ENCODE measurements at places on chromosomes 3 and 15.

- ATAC-seq = peak; percentile 90
Measured at GRCh38 chr3:158058495-158059130, 47.6 kb downstream of the SHOX2 start.

GRCh38 chr3:193130576-193130975, 110.4 kb upstream of the PLAAT1 start:
- ATAC-seq = no peak

- ATAC-seq = no peak
Measured at GRCh38 chr3:23565041-23565775, 240.5 kb upstream of the UBE2E1 start.

- no peak for ATAC-seq
Measured at GRCh38 chr3:69137005-69137404, 14.6 kb upstream of the LMOD3 start.

DNA sequence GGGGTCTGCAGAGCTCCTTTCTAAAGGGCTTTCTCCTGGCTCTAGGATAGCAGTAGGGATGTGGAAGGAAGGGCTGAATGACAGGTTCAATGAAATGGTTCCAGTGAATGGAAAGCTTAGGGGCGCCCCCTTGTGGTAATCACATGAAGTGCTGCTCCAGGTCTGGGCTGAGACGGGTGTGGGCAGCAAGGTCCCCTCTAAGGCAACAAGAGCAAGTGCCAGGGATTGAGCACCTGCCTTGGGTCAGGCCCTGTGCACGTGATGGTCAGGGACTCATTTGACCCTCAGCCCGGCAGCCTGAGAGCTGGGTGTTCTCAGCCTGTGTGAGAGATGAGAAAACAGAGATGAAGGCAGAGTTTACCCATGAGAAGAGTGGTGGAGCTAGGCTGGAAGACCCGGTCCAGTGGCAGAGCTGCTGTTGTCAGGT, 12.1 kb upstream of the CX3CR1 start:
- peak; percentile 46 for ATAC-seq

GRCh38 chr3:194137008-194137505, 1.1 kb downstream of the HES1 start:
- no peak for ATAC-seq

DNA sequence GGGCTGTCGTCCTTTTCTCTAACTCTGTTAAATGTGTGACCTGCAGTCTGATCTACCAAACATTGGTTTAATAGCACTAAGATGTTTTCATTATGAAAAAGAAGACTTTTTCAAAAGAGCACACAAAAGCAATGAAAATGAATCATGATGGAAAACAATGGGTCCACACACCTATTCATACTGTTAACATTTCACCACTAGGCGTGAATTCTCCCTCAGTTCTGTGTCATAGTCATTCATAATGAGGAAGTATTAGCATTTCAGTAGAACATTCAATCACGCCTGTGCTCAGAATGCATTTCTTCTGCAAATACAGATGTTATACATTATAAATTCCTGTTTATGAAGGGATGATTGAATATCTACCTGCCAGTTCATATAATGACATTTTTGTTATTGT, 35.9 kb downstream of the EIF4E3 start:
- ATAC-seq = peak; percentile 55

GRCh38 chr3:171353423-171353822, 106.8 kb downstream of the TNIK start:
- ATAC-seq = no peak

DNA sequence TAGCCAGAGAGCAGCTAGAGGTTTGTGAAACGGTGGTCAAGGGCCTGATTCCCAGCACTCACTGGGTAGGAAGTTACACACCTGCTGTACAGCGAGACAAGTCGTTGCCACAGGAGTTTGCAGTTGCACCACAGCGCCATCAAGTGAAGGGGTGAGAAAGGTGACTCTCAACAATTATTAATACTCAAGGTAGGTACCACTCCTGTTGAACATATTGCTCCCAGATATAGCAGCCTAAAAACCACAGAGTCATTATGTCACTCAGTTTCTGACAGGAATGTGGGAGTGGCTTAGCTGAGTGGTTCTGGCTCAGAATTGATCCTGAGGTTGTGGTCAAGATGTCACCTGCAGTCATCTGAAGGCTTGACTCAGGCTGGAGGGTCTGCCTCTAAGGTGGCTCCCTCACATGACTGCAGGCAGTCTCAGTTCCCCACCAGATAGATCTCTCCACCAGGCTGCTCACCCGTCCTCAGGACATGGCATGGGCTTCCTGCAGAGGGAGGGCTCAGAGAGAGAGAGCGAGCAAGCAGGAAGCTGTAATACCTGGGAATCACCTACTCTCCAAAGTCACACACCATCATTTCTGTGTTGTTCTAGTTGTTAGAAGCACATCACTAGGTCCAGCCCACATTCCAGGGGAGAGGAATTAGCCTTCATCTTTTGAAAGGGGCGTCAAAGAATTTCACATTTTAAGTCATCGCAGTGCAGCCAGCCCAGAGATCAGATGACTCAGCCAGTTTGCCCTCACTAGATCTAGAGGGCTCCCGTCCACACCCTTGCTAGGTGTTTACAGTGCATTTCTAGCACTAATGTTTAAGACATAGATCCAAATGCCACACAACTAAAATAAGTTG, 17.0 kb upstream of the ANO10 start:
- peak; percentile 69 for ATAC-seq

- no peak for ATAC-seq
Measured at GRCh38 chr15:98322581-98322980, 325.8 kb upstream of the IGF1R start.

DNA sequence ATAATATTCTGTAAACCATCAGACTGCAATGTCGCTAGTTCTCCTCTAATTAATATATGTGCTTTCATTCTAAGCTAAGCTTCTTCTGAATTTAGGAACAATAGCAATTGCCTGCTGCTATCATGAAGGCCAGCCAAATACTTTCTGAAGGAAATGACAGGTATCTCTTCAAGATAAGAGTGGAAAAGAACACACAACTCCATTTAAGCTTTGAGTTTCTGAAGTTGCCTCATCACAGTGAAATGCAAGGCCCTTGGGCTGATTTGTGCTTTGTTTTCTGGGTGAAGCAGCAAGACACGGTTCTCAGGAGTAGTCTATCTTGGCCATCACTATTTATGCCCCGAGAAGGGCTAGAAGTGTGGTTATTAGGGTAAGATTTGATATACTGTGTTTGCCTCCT, 6.2 kb downstream of the SLC7A14 start:
- ATAC-seq = no peak

GRCh38 chr15:23518104-23518503, 47.4 kb upstream of the MKRN3 start:
- no peak for ATAC-seq

GRCh38 chr3:142647856-142648255, 51.7 kb downstream of the PLS1 start:
- no peak for ATAC-seq

GRCh38 chr3:30984855-30985749, 90.6 kb upstream of the GADL1 start:
- peak; percentile 30 for ATAC-seq
